Camera-type eye (tissue), 1 donor: ENCODE measurements at places on chromosomes 7 and 10. TPM values are rescaled to one million over a fixed set of nuclear protein-coding genes. Genes with fewer than 3 reads are reported as not detected.

The GIMAP6 gene
- total RNA-seq, result 11.7 TPM

The ADAM8 gene
- total RNA-seq, result 4.0 TPM

The MIOS gene
- total RNA-seq, result 125 TPM

The PDE6C gene
- total RNA-seq, result 4.2 TPM

The TAS2R3 gene
- 4.2 TPM for total RNA-seq

The SRGN gene
- 55.0 TPM for total RNA-seq

The GIMAP4 gene
- 22.5 TPM for total RNA-seq

The ABCC2 gene
- total RNA-seq, result 3.4 TPM

The CTBP2 gene
- 121 TPM for total RNA-seq

The CALD1 gene
- total RNA-seq, result 151 TPM

The UPK3B gene
- 0.99 TPM for total RNA-seq

The PTPN20 gene
- total RNA-seq, result 10.0 TPM

The HK1 gene
- 104 TPM for total RNA-seq
